ENCODE measurements at places on chromosomes 7 and 10. TPM values are rescaled to one million over a fixed set of nuclear protein-coding genes. Genes with fewer than 3 reads are reported as not detected.

TRPV5 gene
- not detected for total RNA-seq

RTKN2 gene
- 1.2 TPM for total RNA-seq

MYPN gene
- not detected for total RNA-seq

HOXA2 gene
- not detected for total RNA-seq

ANXA7 gene
- 123 TPM for total RNA-seq

ANKRD1 gene
- total RNA-seq, result not detected

PPP1R17 gene
- total RNA-seq, result not detected

SUN3 gene
- not detected for total RNA-seq

EIF5AL1 gene
- 0.11 TPM for total RNA-seq

CCDC172 gene
- total RNA-seq, result not detected

CDK14 gene
- 0.76 TPM for total RNA-seq

FAM25C gene
- total RNA-seq, result not detected

INA gene
- total RNA-seq, result not detected

GNGT1 gene
- total RNA-seq, result not detected

Measured in natural killer cell treated with Interleukin-12 subunit alpha and Interleukin-12 subunit beta and Interleukin-15 and Interleukin-18, amount 100 ng/mL, for 72 hours (primary cell).